Activated naive CD4-positive, alpha-beta T cell (primary cell): ENCODE measurements at places on chromosomes 7 and 10.
A peak's percentile ranks its signal among the peaks of the same experiment; 100 is the strongest.

DNA sequence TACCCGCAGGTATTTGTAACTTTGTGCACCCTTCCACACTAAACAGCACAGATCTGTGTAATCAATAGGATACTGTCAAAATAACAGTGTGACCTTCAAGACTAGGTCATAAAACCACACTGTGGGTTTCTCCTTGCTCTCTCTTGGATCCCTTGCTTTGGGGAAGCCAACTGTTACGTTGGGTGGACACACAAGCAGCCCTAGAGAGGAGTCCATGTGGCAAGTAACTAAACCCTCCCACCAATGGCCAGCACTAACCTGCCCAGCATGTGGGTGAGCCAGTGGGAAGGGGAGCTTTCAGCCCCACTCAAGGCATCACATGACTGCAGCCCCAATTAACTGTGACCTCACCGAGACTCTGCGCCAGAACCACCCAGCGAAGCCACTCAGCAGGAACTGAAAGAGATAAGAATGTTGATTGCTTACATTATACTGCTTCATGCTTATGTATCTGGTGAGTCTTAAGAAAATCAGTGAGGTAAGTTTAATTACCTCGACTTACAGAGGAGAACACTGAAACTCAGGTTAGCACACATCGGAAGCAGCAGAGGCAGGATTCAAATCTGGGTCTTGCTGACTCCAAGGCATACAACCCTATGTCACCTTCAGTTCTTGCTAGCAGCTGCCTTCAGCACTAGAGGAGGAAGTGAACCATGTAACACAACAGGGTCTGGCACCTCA, 9.4 kb upstream of the ZC3HAV1 start:
- peak; percentile 20 for DNase-seq

GRCh38 chr10:128160297-128160711, 34.1 kb upstream of the MKI67 start:
- no peak for DNase-seq

GRCh38 chr7:80536426-80536825, 24.6 kb upstream of the GNAT3 start:
- DNase-seq = no peak

DNA sequence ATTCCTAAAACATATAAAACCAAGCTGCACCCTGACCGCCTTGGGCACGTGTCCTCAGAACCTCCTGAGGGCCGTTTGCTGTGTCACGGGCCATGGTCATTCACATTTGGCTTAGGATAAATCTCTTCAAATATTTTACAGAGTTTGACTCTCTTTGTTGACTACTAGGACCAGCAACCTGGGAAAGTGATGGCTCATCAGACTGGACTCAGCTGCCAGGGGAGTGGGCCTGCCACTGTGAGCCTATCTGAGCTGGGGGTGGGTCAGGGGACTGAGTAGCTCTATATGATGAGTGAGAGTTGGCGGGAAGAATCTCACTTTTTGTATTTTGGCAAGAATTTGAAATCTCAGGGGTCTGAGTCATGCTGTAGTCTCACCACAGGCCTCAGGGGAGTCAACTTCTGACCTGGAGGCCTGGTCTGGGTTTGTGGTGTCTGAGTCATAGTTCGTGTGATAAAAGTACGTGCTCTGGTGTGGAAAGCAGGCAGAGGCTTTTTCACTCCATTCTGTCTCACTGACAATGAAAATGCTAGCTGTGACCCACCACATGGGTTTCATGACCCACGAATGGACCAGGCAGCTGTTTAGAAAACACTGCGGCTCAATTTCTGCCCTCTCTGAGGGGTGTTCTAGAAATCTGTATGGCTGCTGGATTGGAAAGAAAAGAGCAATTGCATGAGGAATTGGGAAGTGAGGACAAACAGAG, 4.2 kb upstream of the UPP1 start:
- peak; percentile 28 for DNase-seq

- DNase-seq = no peak
Measured at GRCh38 chr7:17481118-17481517, 182.7 kb downstream of the AHR start.

GRCh38 chr7:80563561-80564327, 51.9 kb upstream of the GNAT3 start:
- DNase-seq = no peak

- no peak for DNase-seq
Measured at GRCh38 chr7:356087-356486, 66.1 kb downstream of the FOXL3 start.

- DNase-seq = no peak
Measured at GRCh38 chr10:88120075-88120474, 256.6 kb downstream of the PTEN start.

- DNase-seq = no peak
Measured at GRCh38 chr10:67770537-67770936, 67.5 kb downstream of the DNAJC12 start.

DNA sequence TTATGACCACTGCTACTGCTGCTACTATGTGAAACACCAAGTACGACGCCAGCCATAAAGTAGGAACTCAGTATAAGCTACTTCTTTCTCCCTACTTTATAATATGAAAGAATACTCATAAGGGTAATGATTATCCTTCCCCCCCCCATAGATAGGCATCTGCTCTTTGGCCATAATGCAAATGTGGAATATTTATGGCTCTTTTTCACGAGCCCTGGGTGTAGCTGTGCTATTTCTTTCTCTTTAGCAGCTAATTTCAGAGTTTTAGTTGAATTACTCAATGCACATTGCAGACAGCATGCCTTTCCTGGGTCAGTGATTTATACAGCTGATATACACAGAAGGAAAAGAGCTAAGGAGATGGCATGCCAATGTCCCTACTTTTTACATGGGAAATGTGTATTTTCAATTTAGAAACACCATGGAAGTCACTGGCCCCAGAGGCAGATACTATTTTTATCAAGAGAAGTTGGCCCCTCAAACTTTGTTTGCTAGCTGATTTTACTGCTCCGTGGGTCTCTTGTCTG, 234.1 kb upstream of the KIAA1217 start:
- no peak for DNase-seq

DNA sequence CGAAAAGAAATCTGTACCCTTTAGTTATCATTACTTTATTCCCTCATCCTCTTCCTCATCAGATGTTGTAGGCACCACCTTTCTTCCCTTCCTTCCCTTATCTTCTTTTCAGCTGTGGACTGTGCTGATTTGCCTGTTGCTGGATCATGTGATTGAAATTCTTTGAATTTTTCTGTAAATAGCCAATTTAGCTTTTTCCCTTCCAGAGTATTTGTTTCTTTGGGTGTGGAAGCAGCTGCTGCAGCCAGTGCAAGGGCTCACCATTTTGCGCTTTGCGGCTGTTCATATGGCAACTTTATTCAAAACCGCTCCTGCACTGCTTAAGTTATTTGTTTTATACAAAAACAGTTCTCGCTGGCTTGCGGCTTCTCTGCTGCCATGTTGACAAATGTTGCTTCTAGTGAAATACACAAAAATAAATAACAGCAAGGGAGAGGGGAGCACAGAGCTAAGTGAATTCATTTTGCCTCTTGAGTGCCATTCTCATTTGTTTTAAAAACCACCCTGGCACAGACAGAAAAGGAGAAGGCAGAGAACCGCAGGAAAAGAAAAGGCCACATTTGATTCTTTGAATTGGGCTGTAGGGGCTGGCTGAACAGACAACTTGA, 151.2 kb downstream of the AUTS2 start:
- no peak for DNase-seq

DNA sequence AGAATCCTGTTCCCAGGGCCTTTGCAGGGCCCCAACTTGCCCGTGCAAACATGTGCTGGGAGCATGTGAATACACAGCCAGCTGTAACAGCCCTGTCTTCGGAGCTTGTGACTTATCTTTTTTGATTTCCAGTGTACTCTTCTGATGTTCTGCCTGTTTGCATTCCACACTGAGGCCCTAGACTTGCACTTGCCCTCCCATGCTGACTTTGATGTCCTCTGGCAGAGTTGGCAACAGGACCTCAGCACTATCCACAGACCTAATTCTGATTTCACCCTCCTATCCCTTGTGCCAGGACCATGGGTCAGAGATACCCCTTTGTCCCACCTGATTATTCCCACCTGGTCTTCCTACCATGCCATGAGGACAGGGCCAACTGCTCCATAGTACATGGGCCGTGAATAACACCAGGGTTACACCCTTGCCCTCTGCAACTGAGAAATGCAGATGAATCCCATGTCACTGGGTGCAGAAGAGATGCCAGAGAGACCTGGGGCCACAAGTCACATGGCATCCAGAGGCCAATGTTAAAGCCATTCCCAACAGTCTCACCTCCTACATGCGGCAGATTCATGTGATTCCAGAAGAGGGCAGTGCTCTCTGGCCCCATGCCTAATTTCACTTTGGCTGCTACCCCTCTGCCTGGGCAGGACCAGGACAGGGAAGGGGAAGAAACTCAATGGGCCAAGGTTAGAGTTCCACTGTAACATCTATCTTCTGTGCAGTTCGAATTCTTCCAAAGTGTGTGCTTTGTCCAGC, 43.0 kb downstream of the SCRN1 start:
- no peak for DNase-seq

- DNase-seq = no peak
Measured at GRCh38 chr10:79346388-79347225, 662 bp upstream of the PPIF start.

GRCh38 chr7:3112479-3113134, 68.9 kb upstream of the CARD11 start:
- no peak for DNase-seq

GRCh38 chr10:34638406-34639054, 176.6 kb downstream of the PARD3 start:
- peak; percentile 26 for DNase-seq

DNA sequence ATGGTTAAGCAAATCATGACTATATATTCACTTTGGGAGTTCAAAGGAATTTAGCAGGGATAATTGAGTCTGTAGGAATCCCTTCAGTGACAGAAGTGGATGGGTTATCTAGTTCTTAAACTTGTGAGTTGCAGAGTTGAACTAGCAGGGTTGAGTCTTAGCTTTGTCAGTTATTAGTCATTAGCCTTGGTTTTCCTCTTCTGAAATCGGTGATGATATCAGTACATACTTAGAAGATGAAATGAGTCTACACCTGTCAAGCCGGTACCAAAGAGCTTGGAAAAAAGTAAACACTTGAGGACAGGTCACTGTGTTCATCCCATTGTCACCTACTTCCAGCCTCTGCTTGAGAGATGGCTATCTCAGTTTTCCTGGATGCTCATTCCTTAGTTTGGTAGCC, 73.5 kb downstream of the BUB3 start:
- no peak for DNase-seq

DNA sequence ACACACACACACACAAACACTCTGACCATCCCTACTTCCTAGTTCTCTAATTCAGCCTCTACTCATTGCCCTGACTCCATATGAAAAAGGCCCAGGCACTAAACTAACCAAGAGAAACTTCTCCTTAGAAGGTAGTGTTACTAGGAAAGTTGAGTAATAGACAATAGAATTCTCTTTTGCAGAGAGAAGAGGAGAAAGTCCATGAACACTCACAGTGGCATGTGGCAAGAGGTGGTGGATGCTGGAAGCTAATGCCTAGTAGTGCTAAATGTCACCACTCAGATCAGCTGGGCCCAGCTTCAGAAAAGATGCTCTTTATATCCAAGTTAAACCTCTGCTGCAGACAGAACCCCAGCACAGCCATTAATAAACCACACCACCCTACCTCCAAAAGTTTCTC, 58.2 kb downstream of the SORBS1 start:
- DNase-seq = no peak

GRCh38 chr10:79266084-79266483, 81.2 kb upstream of the PPIF start:
- DNase-seq = no peak

DNA sequence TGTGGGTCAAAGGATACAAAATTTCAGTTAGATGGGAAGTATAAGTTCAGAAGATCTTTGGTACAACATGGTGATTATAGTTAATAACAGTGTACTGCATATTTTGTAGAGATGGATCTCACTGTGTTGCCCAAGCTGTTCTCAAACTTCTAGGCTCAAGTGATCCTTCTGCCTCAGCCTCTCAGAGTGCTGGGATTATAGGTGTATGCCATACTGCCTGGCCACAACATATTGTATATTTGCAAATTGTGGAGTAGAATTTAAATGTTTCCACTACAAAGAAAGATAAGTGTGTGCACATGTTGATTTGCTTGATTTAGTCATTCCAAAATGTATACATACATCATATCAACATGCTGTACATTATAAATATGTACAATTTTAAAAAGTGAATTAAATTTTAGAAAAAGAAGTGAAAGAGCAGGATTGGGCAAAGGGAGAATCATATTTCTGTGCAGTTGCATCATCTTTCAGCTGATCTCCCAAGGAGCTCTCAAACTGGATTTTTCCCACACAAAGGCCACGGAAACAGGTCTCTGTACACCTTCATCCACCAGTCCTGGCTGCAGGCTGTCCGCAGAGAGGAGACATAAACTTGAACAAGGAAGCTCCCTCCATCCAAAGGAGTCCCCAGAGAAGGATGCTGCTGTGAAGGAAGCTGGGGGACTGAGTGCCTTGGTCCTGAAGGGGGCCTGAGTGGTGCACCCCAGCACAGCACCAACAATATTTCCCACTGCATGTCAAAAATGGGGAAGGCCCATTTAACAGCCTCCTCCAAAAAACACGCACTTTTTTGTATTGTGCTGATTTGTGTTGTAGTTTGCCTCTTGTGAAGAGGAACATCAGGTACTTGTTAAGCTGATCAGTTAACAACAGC, 217.1 kb upstream of the GHITM start:
- DNase-seq = no peak

DNA sequence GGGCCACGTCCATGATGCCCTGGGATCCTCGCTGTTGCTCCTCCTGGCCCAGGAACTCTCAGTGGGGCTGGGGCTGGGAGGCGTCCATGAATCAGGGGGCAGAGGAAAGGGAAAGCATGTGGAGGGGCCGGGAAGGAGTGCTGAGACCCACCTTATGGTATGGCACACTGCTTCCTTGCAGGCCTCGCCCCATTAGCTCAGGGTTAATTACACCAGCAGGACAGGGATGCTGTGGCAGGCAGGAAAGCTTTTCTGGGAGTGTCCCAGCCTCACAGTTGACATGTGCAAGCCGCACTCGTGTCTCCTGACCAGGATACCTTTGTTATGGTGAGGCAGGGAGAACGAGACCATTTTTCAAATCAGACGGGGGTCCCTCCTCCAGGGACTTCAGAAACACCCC, 109.7 kb upstream of the PCBD1 start:
- no peak for DNase-seq

GRCh38 chr7:149692557-149692982, 80.8 kb downstream of the ZNF467 start:
- no peak for DNase-seq

DNA sequence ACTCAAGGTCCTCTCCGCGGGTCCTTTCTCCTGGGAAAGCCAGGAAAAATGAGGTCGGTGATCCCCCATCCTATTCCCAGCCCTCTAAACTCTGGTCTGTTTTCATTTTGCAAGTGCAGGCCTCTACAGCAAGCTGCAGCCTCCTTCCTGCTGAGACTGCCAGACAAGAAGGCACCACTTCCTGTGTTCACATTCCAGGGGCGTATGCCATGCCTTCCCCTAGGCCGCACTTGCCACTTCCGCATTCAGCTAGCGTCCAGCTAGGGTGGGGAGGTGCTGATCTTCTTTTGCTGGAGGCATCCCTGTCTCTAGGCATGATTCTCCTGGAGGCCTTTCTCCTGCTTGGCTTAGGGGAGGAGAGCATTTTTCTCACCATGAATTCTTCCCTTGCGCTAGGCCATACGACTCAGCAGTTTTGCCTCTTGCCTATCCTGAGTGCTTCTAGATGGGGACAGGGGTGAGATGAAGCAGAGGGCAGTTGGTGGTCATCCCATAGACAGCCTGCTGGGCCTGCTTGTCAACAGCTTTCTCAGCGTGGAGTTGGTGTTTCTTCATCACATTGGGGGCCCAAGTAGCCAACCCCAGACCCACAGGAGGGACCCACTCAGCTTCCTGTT, 328.9 kb downstream of the RPS24 start:
- no peak for DNase-seq
